ENCODE measurements at places on chromosomes 4 and X. TPM values are rescaled to one million over a fixed set of nuclear protein-coding genes. Genes with fewer than 3 reads are reported as not detected.

The ADGRG4 gene
- 0.33 TPM for total RNA-seq

The GJB1 gene
- total RNA-seq, result not detected

The MAGEA10 gene
- not detected for total RNA-seq

The DCAF12L1 gene
- not detected for total RNA-seq

The TLR2 gene
- 51.5 TPM for total RNA-seq

The PPP1R2C gene
- total RNA-seq, result not detected

The C4orf17 gene
- total RNA-seq, result not detected

The STK32B gene
- 3.2 TPM for total RNA-seq

The GLRA2 gene
- not detected for total RNA-seq

The PCDH18 gene
- total RNA-seq, result 105 TPM

The ACOT9 gene
- total RNA-seq, result 54.8 TPM

The GRIA3 gene
- total RNA-seq, result 1.8 TPM

The TRIM61 gene
- 0.66 TPM for total RNA-seq

The STAP1 gene
- not detected for total RNA-seq

The CLCN3 gene
- total RNA-seq, result 26.9 TPM

The F11 gene
- total RNA-seq, result not detected

The TCEAL6 gene
- not detected for total RNA-seq

The MAGEB2 gene
- not detected for total RNA-seq

The PAK3 gene
- 2.3 TPM for total RNA-seq

The DACH2 gene
- total RNA-seq, result not detected

The ANOS1 gene
- 15.3 TPM for total RNA-seq

The MTMR8 gene
- 1.1 TPM for total RNA-seq

The MAGEA12 gene
- not detected for total RNA-seq

The C1QTNF7 gene
- total RNA-seq, result 18.3 TPM

The ACOX3 gene
- 33.7 TPM for total RNA-seq

The SPIN2A gene
- not detected for total RNA-seq

The ATP1B4 gene
- total RNA-seq, result not detected

The MSMO1 gene
- 68.8 TPM for total RNA-seq

The NAT8L gene
- 4.2 TPM for total RNA-seq

The RPL9 gene
- total RNA-seq, result 3,478 TPM

The CLIC2 gene
- total RNA-seq, result 26.2 TPM

The CT47B1 gene
- not detected for total RNA-seq

The AGTR2 gene
- not detected for total RNA-seq

The RPL39 gene
- total RNA-seq, result 6,036 TPM

All from subcutaneous adipose tissue (tissue), 4 donors.